ENCODE measurements at places on chromosomes 6 and 20. TPM values are rescaled to one million over a fixed set of nuclear protein-coding genes. Genes with fewer than 3 reads are reported as not detected.

The RTF2 gene
- polyA plus RNA-seq, result 84.7 TPM

The ZC2HC1B gene
- not detected for polyA plus RNA-seq

The GHRH gene
- polyA plus RNA-seq, result 0.79 TPM

The DUSP15 gene
- 11.2 TPM for polyA plus RNA-seq

The OR2B6 gene
- 0.07 TPM for polyA plus RNA-seq

The MTO1 gene
- polyA plus RNA-seq, result 24.0 TPM

The DEFB113 gene
- not detected for polyA plus RNA-seq

The TOX2 gene
- 4.7 TPM for polyA plus RNA-seq

The GRM4 gene
- polyA plus RNA-seq, result 0.46 TPM

GRCh38 chr6:5378331-5378730, 117.0 kb downstream of the FARS2 start:
- no peaks in the 10 kb centered on the region for H3K27me3 ChIP-seq
- no peak for DNase-seq
- no peaks in the 10 kb centered on the region for H3K36me3 ChIP-seq

- no peaks in the 10 kb centered on the region for H3K27me3 ChIP-seq
- DNase-seq, result no peak
- H3K36me3 ChIP-seq, result no peaks in the 10 kb centered on the region
- H3K4me1 ChIP-seq, result no peaks in the 10 kb centered on the region
- H3K27ac ChIP-seq, result no peak overlapping the region
These were observed 77.3 kb downstream of the EPHA7 start for GRCh38 chr6:93341900-93342613.

DNA sequence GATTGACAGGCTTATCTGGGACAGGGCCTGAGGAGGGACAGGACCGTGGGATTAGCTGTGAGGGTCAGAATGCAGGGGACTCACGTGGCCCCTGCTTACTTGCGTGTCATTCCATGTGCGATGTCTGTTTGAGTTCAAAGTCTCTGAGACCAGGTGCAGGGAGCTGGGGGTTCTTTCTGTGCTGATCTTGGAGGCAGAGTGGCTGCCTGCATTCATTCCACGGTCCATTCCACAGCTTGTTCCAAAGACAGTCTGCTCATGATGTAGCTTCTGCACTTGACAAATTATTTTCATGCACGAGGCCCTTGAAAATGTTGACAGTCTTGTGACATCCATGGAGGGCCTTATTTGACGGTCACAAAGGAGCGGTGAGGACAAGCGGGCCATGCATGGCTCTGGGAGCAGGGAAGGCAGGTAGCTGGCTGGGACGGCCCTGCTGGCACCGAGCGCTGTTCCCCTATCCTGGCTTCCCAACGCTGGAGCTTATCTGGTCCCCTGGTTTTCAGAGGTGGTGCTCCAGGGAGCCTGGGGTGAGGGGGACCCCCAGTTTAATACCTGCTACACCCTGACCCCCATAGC, 156.3 kb upstream of the RNF24 start:
- peaks cover 7% of the 10 kb centered on the region for H3K36me3 ChIP-seq
- peak overlapping the region; percentile 55 for H3K4me3 ChIP-seq
- peak overlapping the region; percentile 68 for H3K27ac ChIP-seq

DNA sequence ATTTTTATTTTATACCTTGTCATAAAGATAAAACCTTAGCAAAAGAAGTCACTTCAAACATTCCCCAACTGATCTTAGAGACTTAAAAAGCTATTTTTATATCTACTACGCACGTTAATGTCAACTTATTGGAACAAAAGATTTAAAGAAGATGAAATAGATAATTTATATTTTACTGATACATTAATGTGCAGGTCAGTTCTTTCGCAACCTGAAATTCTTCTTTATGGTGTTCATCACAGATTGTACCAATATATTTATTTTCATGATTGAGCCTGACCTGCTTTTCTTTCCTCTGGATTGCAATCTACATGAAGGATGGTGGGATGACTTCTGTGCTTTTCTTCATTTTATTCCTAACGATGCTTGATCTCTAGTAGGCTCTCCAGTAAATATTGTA, 596.3 kb downstream of the PHF3 start:
- H3K27me3 ChIP-seq, result no peaks in the 10 kb centered on the region
- no peak for DNase-seq
- H3K4me3 ChIP-seq, result no peak overlapping the region
- H3K4me1 ChIP-seq, result no peaks in the 10 kb centered on the region
- H3K36me3 ChIP-seq, result no peaks in the 10 kb centered on the region

DNA sequence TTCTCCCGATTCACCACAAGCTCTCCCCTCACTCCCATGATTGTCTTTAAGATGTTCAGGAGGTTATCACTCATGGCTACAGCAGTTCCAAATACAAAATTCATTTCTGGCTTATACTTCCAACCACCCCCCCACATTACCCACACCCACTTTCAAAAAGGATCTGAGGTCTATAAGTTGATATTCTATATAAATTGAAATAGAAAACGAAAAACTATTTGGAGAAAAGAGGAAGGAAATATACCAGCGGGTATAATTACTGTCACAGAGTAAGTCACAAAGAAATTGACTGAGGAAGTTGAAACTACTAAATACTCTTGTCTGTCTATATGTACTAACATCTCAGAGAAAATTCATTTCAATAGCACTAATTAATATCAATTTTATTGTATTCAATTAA, 112.7 kb upstream of the TNFAIP3 start:
- no peak overlapping the region for H3K4me3 ChIP-seq
- H3K4me1 ChIP-seq, result no peaks in the 10 kb centered on the region
- DNase-seq, result no peak
- H3K27ac ChIP-seq, result no peak overlapping the region
- no peaks in the 10 kb centered on the region for H3K36me3 ChIP-seq

GRCh38 chr6:33416386-33417127, 1.4 kb downstream of the CUTA start:
- H3K27me3 ChIP-seq, result no peaks in the 10 kb centered on the region
- H3K4me3 ChIP-seq, result peak overlapping the region; percentile 69
- H3K36me3 ChIP-seq, result peaks cover 41% of the 10 kb centered on the region
- H3K4me1 ChIP-seq, result peaks cover 32% of the 10 kb centered on the region

GRCh38 chr6:358432-358831, 33.1 kb upstream of the IRF4 start:
- no peaks in the 10 kb centered on the region for H3K36me3 ChIP-seq
- no peak overlapping the region for H3K27ac ChIP-seq
- no peak overlapping the region for H3K4me3 ChIP-seq
- no peaks in the 10 kb centered on the region for H3K4me1 ChIP-seq
- no peaks in the 10 kb centered on the region for H3K27me3 ChIP-seq

GRCh38 chr6:147285087-147285855, 81.1 kb downstream of the STXBP5 start:
- H3K27ac ChIP-seq, result no peak overlapping the region
- no peak overlapping the region for H3K4me3 ChIP-seq
- H3K36me3 ChIP-seq, result peaks cover 9% of the 10 kb centered on the region
- H3K4me1 ChIP-seq, result peaks cover 5% of the 10 kb centered on the region

DNA sequence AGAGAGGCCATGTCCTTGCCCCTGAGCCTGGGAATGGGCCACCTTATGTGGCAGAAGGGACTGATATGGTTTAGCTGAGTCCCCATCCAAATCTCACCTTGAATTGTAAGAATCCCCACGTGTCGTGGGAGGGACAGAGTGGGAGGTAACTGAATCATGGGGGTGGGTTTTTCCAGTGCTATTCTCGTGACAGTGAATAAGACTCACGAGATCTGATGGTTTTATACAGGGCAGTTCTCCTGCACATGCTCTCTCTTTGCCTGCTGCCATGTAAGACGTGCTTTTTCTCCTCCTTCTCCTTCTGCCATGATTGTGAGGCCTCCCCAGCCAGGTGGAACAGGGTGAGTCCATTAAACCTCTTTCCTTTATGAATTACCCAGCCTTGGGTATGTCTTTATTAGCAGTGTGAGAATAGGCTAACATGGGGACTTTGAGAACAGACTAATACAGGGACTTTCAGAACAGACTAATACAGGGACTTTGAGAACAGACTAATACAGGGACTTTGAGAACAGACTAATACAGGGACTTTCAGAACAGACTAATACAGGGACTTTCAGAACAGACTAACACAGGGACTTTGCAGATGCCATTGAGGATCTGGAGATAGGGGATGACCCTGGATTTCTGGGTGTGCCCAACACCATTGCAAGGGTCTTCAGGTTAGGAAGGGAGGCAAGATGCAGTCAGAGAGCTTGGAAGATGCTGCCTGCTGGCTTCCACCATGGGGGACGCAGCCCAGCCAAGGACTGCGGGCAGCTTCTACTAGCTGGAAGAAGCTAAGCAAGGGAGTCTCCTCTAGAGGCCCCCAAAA, 86.9 kb downstream of the RAMACL start:
- H3K4me1 ChIP-seq, result no peaks in the 10 kb centered on the region
- H3K27ac ChIP-seq, result no peak overlapping the region
- no peaks in the 10 kb centered on the region for H3K27me3 ChIP-seq
- DNase-seq, result no peak
- H3K36me3 ChIP-seq, result no peaks in the 10 kb centered on the region

- no peaks in the 10 kb centered on the region for H3K36me3 ChIP-seq
- no peak overlapping the region for H3K27ac ChIP-seq
- H3K4me3 ChIP-seq, result no peak overlapping the region
These were observed 311.2 kb upstream of the OPRM1 start for GRCh38 chr6:153727885-153728284.

DNA sequence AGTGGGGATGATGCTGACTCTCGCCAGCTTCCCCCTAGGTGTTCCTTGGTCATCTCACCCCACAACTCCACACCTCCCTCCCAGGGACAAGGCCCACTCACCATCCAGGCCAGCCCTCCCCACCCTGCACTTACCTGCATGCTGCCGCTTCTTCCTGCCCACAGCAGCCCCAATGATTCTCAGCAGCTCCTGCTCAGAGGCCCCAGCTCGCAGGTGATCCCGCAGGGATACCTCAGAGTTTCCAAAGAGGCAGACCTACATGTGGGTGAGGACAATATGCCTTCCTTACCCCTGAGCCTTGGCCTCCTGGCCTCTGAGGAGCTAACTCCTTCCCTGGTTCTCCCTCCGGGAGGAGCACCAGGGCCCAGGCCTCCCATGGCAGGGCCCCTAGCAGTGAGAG, 24.6 kb downstream of the MOCS1 start:
- H3K4me3 ChIP-seq, result no peak overlapping the region
- no peak for DNase-seq
- H3K36me3 ChIP-seq, result peaks cover 62% of the 10 kb centered on the region
- H3K27me3 ChIP-seq, result no peaks in the 10 kb centered on the region

DNA sequence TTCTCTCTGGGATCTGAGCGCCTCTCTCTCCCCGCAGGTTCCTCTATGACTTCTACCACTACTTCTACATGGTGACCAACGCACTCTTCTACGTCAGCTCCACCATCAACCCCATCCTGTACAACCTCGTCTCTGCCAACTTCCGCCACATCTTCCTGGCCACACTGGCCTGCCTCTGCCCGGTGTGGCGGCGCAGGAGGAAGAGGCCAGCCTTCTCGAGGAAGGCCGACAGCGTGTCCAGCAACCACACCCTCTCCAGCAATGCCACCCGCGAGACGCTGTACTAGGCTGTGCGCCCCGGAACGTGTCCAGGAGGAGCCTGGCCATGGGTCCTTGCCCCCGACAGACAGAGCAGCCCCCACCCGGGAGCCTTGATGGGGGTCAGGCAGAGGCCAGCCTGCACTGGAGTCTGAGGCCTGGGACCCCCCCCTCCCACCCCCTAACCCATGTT, 36.3 kb upstream of the MRGBP start:
- DNase-seq, result no peak
- no peaks in the 10 kb centered on the region for H3K27me3 ChIP-seq
- H3K4me1 ChIP-seq, result no peaks in the 10 kb centered on the region
- no peak overlapping the region for H3K27ac ChIP-seq

DNA sequence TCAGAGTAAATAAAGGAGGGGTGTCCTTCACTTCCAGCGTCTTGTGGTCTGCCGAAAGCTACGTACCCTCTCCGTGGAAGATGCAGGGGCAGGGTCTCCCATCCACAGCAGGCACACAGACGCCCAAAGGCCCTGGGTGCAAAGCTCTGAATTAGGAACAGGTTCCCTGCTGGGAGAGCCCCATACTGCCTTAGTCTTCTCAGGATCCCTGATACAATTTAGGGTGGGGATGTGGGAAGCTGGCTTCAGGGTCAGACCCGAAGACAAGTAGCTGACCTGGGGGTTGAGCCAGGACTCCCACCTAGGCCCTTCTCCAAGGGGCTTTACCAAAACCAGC, 74.1 kb downstream of the TTLL2 start:
- no peaks in the 10 kb centered on the region for H3K27me3 ChIP-seq
- H3K27ac ChIP-seq, result peak overlapping the region; percentile 83
- peaks cover 47% of the 10 kb centered on the region for H3K4me1 ChIP-seq
- no peak for DNase-seq

GRCh38 chr6:153790048-153790447, 249.0 kb upstream of the OPRM1 start:
- H3K36me3 ChIP-seq, result no peaks in the 10 kb centered on the region
- peaks cover 5% of the 10 kb centered on the region for H3K4me1 ChIP-seq
- peak; percentile 27 for DNase-seq

DNA sequence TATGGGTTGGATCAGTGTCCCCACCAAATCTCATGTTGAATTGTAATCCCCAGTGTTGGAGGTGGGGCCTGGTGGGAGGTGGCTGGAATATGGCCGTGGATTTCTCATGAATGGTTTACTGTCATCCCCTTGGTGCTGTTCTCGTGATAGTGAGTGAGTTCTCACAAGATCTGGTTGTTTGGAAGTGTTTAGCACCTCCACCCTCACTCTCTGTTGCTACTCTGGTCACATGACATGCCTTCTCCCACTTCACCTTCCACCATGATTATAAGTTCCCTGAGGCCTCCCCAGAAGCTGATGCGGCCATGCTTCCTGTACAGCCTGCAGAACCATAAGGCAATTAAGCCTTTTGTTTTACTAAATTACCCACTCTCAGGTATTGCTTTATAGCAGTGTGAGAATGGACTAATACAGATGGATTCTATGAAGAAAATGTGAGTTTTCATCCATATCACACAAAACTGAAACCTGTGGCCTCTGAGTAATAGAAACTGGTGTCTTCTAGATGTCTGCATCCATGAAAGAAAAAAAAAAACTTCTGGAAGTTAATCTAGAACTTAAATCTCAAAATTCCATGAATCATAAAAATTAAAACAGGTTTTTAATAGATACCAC, 39.3 kb downstream of the MBOAT1 start:
- H3K36me3 ChIP-seq, result no peaks in the 10 kb centered on the region
- H3K27ac ChIP-seq, result no peak overlapping the region
- DNase-seq, result no peak
- H3K4me1 ChIP-seq, result peaks cover 22% of the 10 kb centered on the region
- H3K27me3 ChIP-seq, result no peaks in the 10 kb centered on the region
- H3K4me3 ChIP-seq, result no peak overlapping the region
